Bronchial epithelial cell (primary cell): ENCODE measurements at places on chromosomes 13 and 19. TPM values are rescaled to one million over a fixed set of nuclear protein-coding genes. Genes with fewer than 3 reads are reported as not detected.

- no peak for DNase-seq
These were observed 55.2 kb upstream of the SERPINE3 start for GRCh38 chr13:51284339-51284738.

- DNase-seq, result no peak
These were observed 87.4 kb upstream of the UBL3 start for GRCh38 chr13:29937841-29938240.

DNA sequence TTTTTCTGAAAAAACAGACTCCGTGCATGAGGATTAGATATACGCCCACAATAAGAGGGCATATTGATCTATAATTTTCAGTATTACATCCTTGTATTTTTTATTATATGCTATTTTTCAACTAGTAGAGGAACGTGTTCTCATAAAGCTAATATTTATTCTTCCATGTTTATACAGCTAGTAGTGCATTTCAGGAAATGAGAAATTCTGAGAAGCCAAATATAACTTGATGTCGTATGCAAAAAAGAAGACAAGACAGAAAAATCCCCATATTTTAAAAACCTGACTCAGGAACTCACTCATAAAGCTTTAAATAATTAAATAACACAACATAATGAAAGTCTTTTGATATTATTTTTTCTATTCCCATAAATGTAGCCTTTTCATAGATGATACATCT is 308.6 kb downstream of the ENOX1 start:
- no peak for DNase-seq

DNA sequence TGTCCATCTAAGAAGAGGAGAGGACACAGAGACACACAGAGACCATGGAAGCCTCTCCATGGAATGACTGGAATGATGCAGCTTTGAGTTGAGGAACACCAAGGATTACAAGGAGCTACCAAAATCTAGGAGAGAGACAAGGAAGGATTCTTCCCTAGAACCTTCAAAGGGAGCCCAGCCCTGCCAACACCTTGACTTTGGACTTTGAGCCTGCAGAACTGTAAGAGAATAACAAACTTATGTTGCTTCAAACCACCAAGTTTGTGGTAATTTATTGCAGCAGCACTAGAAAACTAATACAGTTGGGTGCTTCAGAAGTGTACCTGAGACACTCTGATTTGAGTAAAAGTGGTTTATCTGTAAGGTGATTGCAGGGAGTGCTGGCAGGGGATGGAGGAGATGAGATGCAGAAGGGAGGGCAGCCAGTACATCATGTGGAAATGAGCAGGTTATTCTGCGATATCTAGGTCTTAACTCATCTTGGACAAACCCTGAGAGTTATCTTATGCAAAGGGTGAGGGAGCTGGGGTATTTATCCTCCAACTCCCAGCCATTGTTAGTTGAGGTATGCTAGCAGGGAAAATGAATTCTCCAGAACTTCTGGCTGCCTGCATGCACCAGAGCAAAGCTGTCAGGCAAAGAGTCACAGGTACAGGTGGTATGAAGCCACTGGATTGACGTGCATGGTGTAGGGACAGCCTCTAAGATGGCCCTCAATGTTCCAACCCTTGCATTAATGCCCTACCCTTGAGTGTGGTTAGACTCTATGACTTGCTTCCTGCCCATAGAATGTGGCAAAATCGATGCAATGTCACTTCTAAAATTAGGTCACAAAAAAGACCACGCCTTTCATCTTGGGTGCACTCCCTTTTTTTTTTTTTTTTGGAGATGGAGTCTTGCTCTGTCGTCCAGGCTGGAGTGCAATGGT is 31.3 kb upstream of the ADGRL1 start:
- DNase-seq, result no peak

The CEACAM5 gene
- total RNA-seq, result 11.6 and 40.6 TPM in 2 replicates
